Activated CD8-positive, alpha-beta memory T cell treated with anti-CD3 and anti-CD28 coated beads, Interleukin-2, amount 10 ng/mL, durations not matched to agents 7 days and 5 days (primary cell): ENCODE measurements at places on chromosomes 6 and 20. TPM values are rescaled to one million over a fixed set of nuclear protein-coding genes. Genes with fewer than 3 reads are reported as not detected.

PRICKLE4 gene
- total RNA-seq = not detected

SLC35F1 gene
- not detected for total RNA-seq

SLC18B1 gene
- 6.4 TPM for total RNA-seq

SPEF1 gene
- total RNA-seq = 0.18 TPM

COX4I2 gene
- total RNA-seq = not detected

DNA sequence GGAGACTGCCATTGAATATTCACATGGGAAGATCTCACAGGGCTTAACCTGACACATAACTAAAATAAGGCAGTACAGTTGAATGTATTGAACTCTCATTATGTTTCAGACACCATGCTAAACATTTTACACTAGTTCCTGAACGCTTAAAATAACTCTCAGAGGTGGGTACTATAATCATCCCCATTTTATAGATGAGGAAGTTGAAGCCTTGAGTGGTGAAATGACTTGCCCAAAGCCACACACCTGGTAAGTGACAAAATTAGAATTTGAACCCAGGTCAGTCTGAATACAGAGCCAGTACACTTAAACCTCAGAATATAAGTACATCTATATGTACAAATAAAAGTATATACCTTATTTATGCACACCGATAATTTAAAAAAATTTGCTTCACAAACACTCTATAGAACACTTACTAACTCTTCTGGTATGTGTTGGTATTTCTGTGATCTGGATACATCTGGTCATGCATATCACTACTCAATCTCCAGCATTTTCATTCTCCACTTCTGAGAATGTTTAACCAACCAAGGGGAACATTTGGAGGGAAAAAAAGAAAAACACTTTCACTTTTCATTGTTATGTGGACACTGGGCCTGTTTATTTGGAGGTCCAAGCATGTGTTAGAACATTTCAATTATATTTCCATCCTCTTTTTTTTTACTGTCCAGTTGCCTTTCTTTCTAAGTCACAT lies 4.6 kb upstream of the BICRAL start:
- H3K27ac ChIP-seq = peak overlapping the region; percentile 78
- no peaks in the 10 kb centered on the region for H3K27me3 ChIP-seq
- no peak overlapping the region for H3K4me3 ChIP-seq

- no peaks in the 10 kb centered on the region for H3K4me1 ChIP-seq
- H3K27me3 ChIP-seq = no peaks in the 10 kb centered on the region
- H3K27ac ChIP-seq = no peak overlapping the region
Observed at GRCh38 chr6:149007846-149008245, 261.0 kb downstream of the UST start.

- no peak overlapping the region for H3K4me3 ChIP-seq
- peaks cover 7% of the 10 kb centered on the region for H3K4me1 ChIP-seq
- no peak overlapping the region for H3K27ac ChIP-seq
- DNase-seq = no peak
- H3K36me3 ChIP-seq = no peaks in the 10 kb centered on the region
Observed at GRCh38 chr6:145839653-145840052, 25.1 kb upstream of the FBXO30 start.

- H3K27ac ChIP-seq = no peak overlapping the region
- no peak overlapping the region for H3K4me3 ChIP-seq
- DNase-seq = peak; percentile 78
- peaks cover 20% of the 10 kb centered on the region for H3K4me1 ChIP-seq
Observed at GRCh38 chr6:160455541-160456213, 107.5 kb downstream of the SLC22A3 start.

- H3K36me3 ChIP-seq = no peaks in the 10 kb centered on the region
- H3K4me3 ChIP-seq = peak overlapping the region; percentile 78
- peaks cover 11% of the 10 kb centered on the region for H3K4me1 ChIP-seq
Observed at GRCh38 chr6:27019651-27020552, 227.6 kb upstream of the PRSS16 start.

DNA sequence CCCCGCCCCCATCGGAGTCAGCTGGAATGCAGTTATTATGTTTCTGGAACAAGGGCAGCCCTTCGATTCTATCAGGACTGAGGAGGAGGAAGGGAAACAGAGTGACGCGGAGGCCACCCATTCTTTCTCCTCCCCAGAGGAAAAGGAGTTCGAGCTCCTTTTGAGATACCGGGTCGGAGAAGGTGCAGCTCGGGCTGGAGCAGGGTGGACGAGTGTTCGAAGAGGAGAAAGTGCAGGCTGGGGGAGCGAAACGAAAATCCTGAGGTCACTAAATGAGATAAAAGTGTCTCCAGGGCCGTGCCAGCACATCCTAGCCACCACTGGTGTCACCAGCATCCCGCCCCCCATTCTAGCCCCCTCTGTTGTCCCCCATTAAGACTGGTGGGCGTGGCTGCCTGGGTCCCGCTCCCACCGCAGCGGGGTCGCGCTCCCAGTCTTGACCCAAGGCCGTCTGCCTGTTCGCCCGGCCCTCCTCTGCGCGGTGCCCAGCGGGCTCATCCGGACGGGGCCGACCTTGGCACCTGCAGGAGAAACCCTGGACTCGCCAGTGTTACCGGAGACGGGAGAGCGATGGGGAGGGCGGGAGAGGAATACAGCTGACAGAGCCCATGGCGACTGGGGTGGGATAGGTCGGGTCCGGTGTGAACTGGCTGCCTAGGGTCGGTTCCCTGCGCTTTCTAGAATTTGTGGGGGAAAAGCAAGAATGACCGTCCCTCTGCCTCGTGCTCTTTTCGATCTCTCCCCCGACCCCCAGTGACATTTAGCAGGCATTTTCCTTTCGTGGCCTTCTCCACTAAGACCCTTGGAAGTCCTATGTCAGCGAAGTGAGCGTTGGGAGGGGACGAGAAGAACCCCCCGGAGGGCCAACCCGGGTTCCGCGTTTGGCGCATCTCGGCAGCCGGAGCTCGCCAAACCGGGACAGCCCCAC lies 16.2 kb downstream of the FOXA2 start:
- DNase-seq = no peak
- no peak overlapping the region for H3K27ac ChIP-seq
- peaks cover 73% of the 10 kb centered on the region for H3K27me3 ChIP-seq
- peaks cover 1% of the 10 kb centered on the region for H3K4me1 ChIP-seq
- no peak overlapping the region for H3K4me3 ChIP-seq

DNA sequence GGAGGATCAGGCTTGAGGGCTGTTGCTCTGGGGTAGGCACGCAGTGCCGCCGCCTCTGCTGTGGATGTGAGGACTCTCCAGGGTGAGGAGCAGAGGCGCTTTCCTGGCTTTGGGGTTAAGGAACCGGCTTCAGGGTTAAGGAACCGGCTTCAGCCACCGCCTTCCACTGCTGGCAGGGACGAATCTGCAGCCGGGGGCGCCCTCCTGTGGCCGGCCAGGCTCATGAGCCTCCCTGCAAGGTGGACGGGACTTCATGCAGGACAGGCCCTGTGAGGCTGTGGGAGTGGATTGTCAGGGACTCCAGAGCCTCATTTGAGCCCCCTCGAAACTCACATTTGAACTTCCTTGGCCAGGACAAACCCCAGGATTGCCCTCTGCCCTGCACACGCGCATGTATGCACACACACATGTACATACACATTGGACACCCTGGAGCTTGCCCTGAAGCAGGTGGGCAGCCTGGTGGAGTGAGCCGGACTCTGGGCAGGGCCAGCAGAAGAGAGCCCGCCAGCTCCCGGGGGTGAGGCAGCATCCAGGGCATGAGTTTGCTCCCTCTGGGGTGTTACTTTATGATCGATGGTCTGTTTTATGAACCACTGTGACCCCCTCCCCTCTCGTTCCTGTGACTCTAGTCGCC lies 146.9 kb downstream of the PHACTR3 start:
- no peaks in the 10 kb centered on the region for H3K36me3 ChIP-seq
- H3K4me3 ChIP-seq = no peak overlapping the region
- H3K27ac ChIP-seq = no peak overlapping the region

DNA sequence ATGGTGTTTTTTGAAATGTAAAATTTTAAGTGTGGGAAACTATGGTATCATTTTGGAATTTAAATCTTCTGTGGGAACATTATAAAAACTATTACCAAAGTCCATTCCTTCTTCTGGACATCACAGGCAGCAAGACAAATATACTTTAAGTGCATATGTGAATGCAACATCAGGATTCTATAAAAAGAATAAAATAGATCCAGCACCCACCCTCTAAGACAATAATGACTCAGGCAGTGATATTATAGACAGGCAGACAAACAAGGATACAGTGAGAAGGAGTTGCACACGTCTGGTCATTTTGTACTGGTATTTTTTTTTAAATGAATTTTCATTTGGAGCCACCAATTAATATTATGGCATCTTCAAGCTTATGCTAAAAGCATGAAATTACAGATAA lies 21.1 kb upstream of the NEDD9 start:
- no peak for DNase-seq
- H3K36me3 ChIP-seq = peaks cover 61% of the 10 kb centered on the region
- no peak overlapping the region for H3K4me3 ChIP-seq
- peaks cover 33% of the 10 kb centered on the region for H3K4me1 ChIP-seq
- no peaks in the 10 kb centered on the region for H3K27me3 ChIP-seq

DNA sequence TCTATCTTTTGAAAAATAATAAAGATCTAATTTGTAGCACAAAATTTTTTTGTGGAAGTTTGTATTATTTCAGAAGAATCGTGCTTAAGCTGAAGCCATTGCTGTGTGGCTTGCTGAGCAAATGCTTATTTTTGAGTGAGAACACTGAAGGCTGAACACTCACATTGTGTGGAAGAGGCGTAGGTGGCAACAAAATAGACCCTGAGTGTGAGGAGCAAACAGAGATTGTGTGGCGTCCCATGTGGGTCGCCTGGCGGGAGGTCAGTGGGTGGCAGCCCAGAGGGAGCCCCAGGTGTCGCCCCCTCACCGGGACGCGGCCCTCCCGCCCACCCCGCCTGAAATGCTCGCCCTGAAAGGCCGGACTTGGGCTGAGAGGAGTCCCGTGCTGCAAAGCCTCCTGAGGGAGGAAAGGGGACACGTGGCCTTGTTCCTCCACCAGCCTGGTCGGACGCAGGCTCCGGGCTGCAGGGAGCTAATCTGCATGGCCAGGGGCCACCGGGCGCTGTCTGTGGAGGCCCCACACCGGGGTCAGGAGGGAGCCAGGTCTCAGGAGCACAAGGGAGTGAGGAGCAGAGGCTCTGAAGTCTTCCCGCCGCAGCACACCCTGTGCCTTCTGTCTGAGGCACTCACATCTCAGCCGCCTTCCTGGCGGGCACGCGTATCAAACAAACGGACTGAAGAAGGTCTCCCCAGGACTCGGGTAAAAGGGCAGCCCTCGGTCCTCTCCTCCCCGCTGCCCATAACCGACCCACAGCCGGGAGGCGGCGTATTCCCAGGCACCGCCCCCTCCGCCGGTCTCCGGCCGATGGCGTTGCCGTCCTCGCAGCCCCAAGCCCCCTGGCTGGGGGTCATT lies 15.9 kb downstream of the DDO start:
- no peak overlapping the region for H3K27ac ChIP-seq
- no peaks in the 10 kb centered on the region for H3K27me3 ChIP-seq
- H3K4me1 ChIP-seq = no peaks in the 10 kb centered on the region
- H3K36me3 ChIP-seq = no peaks in the 10 kb centered on the region

- no peak overlapping the region for H3K27ac ChIP-seq
- H3K27me3 ChIP-seq = peaks cover 8% of the 10 kb centered on the region
- no peaks in the 10 kb centered on the region for H3K4me1 ChIP-seq
Observed at GRCh38 chr6:3808759-3809514, 40.2 kb upstream of the FAM50B start.

DNA sequence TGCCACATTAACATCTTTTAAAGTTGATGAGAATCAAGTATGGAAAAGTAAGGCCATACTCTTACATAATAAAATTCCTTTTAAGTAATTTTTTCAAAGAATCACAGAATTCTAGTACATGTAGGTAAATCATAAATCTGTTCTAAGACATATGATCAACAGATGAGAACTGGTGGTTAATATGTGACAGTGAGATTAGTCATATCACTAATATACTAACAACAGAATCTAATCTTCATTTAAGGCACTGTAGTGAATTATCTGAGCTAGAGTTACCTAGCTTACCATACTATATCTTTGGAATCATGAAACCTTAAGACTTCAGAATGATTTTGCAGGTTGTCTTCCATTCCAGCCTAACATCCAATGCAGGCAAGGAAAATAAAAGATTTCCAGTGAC lies 11.6 kb downstream of the PLN start:
- no peak for DNase-seq
- peaks cover 24% of the 10 kb centered on the region for H3K4me1 ChIP-seq
- peaks cover 15% of the 10 kb centered on the region for H3K36me3 ChIP-seq
- H3K27me3 ChIP-seq = no peaks in the 10 kb centered on the region

GRCh38 chr6:80508885-80509630 lies 402.6 kb downstream of the BCKDHB start:
- no peaks in the 10 kb centered on the region for H3K4me1 ChIP-seq
- no peak for DNase-seq
- H3K36me3 ChIP-seq = no peaks in the 10 kb centered on the region
- H3K27ac ChIP-seq = no peak overlapping the region
- H3K27me3 ChIP-seq = peaks cover 3% of the 10 kb centered on the region

GRCh38 chr20:4869290-4870193 lies 131.8 kb downstream of the SLC23A2 start:
- DNase-seq = no peak
- peaks cover 2% of the 10 kb centered on the region for H3K4me1 ChIP-seq
- H3K27me3 ChIP-seq = no peaks in the 10 kb centered on the region
- H3K36me3 ChIP-seq = peaks cover 8% of the 10 kb centered on the region

DNA sequence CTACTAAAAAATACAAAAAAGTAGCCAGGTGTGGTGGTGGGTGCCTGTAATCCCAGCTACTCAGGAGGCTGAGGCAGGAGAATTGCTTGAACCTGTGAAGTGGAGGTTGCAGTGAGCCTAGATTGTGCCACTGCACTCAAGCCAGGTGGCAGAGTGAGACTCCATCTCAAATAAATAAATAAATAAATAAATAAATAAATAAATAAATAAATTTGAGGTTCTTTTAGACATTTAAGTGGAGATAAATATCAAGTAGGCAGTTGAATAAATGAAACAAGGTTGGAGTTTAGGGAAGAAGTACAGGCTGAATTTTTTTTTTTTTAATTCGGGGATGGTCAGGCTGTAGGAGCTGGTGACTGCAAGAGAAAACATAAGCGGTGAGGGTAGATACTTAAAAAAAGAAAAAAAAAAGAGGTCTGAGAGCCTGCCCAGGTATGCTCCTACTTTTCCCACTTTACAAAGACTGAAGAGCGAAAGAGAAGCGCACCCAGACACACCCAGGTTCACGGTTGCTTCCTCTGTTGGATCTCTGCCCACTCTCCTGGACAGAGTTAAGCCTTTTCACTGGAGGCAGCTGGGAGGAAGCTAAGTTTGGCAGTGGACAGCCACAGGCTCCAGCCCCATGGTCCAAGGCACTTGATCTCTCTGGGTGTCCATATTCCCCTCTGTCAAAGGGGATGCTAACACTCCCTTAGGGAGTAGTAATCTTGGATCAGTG lies 100.9 kb upstream of the PRDM1 start:
- peak overlapping the region; percentile 77 for H3K27ac ChIP-seq
- H3K36me3 ChIP-seq = peaks cover 37% of the 10 kb centered on the region
- H3K4me3 ChIP-seq = peak overlapping the region; percentile 50
